H9 (cell line): ENCODE measurements at places on chromosomes 6 and 20. TPM values are rescaled to one million over a fixed set of nuclear protein-coding genes. Genes with fewer than 3 reads are reported as not detected.

Gene C20orf204
- 1.3 and 2.2 TPM in 2 replicates for total RNA-seq

Gene RNF114
- total RNA-seq: 73.4 and 75.5 TPM in 2 replicates

Gene IL20RA
- total RNA-seq: 0.55 and 0.74 TPM in 2 replicates

Gene ULBP3
- 5.6 and 5.8 TPM in 2 replicates for total RNA-seq

Gene DUSP22
- 25.0 and 25.5 TPM in 2 replicates for total RNA-seq

Gene FRMD1
- total RNA-seq: not detected in 2 replicates

Gene ZSWIM3
- total RNA-seq: 8.0 and 8.2 TPM in 2 replicates

Gene HAO1
- not detected in 2 replicates for total RNA-seq

Gene GHRH
- total RNA-seq: 0.68 TPM in 1 of 2 replicates, not detected in the other

Gene HM13
- 162 and 169 TPM in 2 replicates for total RNA-seq

Gene PCIF1
- 26.6 and 26.8 TPM in 2 replicates for total RNA-seq

Gene CRISP2
- total RNA-seq: not detected in 2 replicates

Gene SAMD3
- total RNA-seq: 0.26 and 0.39 TPM in 2 replicates

Gene MUC21
- not detected in 2 replicates for total RNA-seq

Gene SRMS
- 0.70 and 0.79 TPM in 2 replicates for total RNA-seq

Gene NMBR
- not detected in 2 replicates for total RNA-seq

Gene COL12A1
- total RNA-seq: 0.96 and 1.4 TPM in 2 replicates

Gene INSM1
- 0.81 and 0.83 TPM in 2 replicates for total RNA-seq

Gene KHDC1L
- total RNA-seq: 0.37 TPM in 1 of 2 replicates, not detected in the other

Gene ABHD16B
- total RNA-seq: not detected in 2 replicates

Gene KCNK16
- not detected in 2 replicates for total RNA-seq

Gene KIAA0408
- 3.1 and 4.7 TPM in 2 replicates for total RNA-seq

Gene EPB41L1
- 29.9 and 31.1 TPM in 2 replicates for total RNA-seq

Gene PTP4A1
- total RNA-seq: 85.9 and 91.0 TPM in 2 replicates

Gene SLC17A3
- total RNA-seq: not detected in 2 replicates

Gene HSPA12B
- 2.7 and 2.9 TPM in 2 replicates for total RNA-seq

Gene TSPYL1
- 75.3 and 76.8 TPM in 2 replicates for total RNA-seq

Gene RNF39
- 0.26 and 0.39 TPM in 2 replicates for total RNA-seq

Gene TSBP1
- not detected in 2 replicates for total RNA-seq

Gene SLC24A3
- total RNA-seq: 0.83 and 1.1 TPM in 2 replicates

Gene SSR1
- 102 and 105 TPM in 2 replicates for total RNA-seq

Gene SMIM28
- total RNA-seq: not detected in 2 replicates

Gene LRRC73
- total RNA-seq: 0.26 and 0.55 TPM in 2 replicates

Gene RAB32
- 4.7 and 4.9 TPM in 2 replicates for total RNA-seq

Gene SEMG1
- 1.4 and 2.0 TPM in 2 replicates for total RNA-seq

Gene SLC16A10
- 9.3 and 11.4 TPM in 2 replicates for total RNA-seq

Gene AVP
- not detected in 2 replicates for total RNA-seq

Gene MTFR2
- 10.0 and 11.8 TPM in 2 replicates for total RNA-seq

Gene SRC
- total RNA-seq: 37.5 and 44.5 TPM in 2 replicates

Gene SLA2
- total RNA-seq: 0.13 and 0.20 TPM in 2 replicates
